ENCODE measurements at places on chromosomes 3 and 15. TPM values are rescaled to one million over a fixed set of nuclear protein-coding genes. Genes with fewer than 3 reads are reported as not detected.

- H3K27me3 ChIP-seq: no peaks in the 10 kb centered on the region
- no peaks in the 10 kb centered on the region for H3K36me3 ChIP-seq
- no peak for DNase-seq
- H3K4me1 ChIP-seq: no peaks in the 10 kb centered on the region
Observed at GRCh38 chr3:111802163-111802625, 56.9 kb upstream of the PHLDB2 start.

DNA sequence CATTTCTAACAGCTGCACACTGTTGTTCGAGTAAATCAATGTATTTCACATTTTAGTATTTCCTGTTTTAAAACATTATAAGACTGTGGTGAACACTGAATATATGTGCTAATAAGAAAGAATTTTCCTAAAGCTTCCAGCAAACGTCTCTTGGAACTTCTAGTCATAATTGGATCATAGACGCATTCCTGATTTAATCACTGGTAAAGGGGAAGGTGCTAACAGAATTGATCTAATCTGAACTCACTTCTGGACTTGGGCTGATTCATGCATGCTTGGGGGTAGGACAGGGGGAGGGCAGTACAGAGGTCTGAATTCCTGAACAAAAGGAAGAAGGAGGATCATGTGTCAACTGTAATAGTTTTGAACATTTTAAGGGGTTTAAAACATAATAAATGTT, 7.3 kb upstream of the LEKR1 start:
- H3K27me3 ChIP-seq: no peaks in the 10 kb centered on the region
- H3K4me1 ChIP-seq: peaks cover 26% of the 10 kb centered on the region
- no peak for DNase-seq
- no peak overlapping the region for H3K4me3 ChIP-seq
- no peak overlapping the region for H3K27ac ChIP-seq
- no peaks in the 10 kb centered on the region for H3K36me3 ChIP-seq

- no peaks in the 10 kb centered on the region for H3K36me3 ChIP-seq
- no peak for DNase-seq
- no peaks in the 10 kb centered on the region for H3K4me1 ChIP-seq
- H3K27ac ChIP-seq: no peak overlapping the region
Observed at GRCh38 chr3:131535131-131535530, 32.4 kb upstream of the MRPL3 start.

The C2CD4B gene
- not detected for total RNA-seq

The PIERCE2 gene
- total RNA-seq: not detected

The BNC1 gene
- not detected for total RNA-seq

The MST1R gene
- total RNA-seq: 1.3 TPM

GRCh38 chr3:16066975-16067374, 107.5 kb upstream of the GALNT15 start:
- H3K4me1 ChIP-seq: no peaks in the 10 kb centered on the region
- no peaks in the 10 kb centered on the region for H3K27me3 ChIP-seq
- H3K4me3 ChIP-seq: no peak overlapping the region
- no peak for DNase-seq
- no peaks in the 10 kb centered on the region for H3K36me3 ChIP-seq

The CCR3 gene
- 0.29 TPM for total RNA-seq

The GPR156 gene
- not detected for total RNA-seq

DNA sequence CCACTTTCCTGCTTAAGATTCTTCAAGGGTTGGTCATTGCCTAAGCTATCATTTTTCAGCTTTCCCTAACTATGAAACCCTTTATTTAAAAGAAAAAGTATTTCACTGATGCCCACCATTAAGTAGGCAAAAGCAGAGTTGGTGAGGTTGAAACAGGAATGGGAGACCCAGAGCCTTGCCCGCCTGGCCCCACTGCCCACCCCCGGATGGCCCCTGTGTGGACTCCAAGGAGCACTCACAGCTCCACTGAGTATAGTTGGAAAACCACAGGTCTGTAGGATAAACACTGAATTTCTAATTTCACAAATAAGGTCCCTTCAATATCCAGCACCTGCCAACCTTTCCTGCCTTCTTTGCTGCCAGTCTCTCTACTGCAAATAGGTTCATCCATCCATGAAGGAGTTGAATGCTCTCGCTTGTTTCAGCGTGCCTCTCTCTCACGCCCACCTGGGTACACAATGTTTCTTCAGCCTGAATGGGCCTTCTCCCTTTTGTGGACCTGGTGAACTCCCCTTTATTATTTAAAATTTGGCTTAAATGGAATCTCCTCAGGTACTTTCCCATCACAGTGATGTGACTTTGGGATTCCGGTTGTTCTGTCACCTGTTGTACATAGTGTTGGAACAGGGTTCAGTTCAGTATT, 8.7 kb upstream of the ACAP2 start:
- H3K36me3 ChIP-seq: no peaks in the 10 kb centered on the region
- H3K27me3 ChIP-seq: no peaks in the 10 kb centered on the region
- no peak for DNase-seq
- no peaks in the 10 kb centered on the region for H3K4me1 ChIP-seq
- no peak overlapping the region for H3K27ac ChIP-seq

DNA sequence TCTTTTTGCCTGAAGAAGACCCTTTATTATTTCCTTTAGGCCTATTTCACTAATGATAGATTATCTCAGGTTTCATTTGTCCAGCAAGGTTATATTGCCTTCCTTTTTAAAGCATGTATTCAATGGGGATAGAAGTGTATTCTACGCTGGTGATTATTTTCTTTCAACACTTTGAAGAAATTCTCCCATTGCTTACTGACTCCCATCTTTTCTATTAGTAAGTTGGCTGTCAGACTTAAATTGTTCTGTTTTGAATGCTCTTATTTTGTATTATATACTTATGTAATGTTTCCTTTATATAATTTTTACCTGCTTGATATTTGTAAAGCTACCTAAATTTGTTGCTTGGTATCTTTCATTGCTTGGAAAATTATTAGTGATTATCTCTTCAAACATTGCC, 445.1 kb upstream of the RASGRP1 start:
- H3K36me3 ChIP-seq: no peaks in the 10 kb centered on the region
- H3K27me3 ChIP-seq: no peaks in the 10 kb centered on the region
- no peaks in the 10 kb centered on the region for H3K4me1 ChIP-seq
- DNase-seq: no peak
- no peak overlapping the region for H3K4me3 ChIP-seq

The DMXL2 gene
- total RNA-seq: 8.3 TPM

Measured in CD4-positive, alpha-beta memory T cell (primary cell).